ENCODE measurements at places on chromosomes 3 and 15.
A peak's percentile ranks its signal among the peaks of the same experiment; 100 is the strongest.

DNA sequence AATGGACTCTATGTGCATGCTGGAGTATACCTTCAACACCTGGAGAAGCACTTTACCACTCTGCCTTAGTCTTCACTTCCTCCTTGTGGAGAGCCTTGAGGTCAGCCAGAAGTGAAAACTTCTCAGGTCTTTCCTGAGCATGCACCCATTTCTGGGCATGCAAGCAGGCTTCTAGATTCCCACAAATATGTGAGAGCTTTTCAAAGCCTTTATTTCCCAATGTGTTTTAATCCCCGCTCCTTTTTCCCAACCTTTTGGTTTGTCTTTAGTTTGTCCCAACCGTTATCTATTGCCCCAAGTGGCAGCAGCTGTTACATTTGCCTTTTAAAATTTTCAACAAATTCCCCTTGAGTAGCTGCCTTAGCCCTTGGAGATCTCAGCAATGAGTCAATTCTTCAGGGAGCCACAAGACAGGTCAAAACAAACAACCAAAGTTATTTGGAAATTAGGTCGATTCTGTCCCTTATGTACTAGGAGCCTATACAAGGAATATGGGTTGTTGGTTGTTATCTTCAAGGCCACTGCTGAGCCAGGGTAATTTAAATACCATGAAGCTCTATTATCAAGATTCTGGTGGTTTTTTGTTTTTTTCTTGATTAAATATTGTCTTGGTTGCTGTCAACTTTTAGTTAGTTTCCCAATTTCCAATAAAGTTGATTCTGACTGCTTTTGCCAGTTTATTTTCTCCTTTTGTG is 44.4 kb downstream of the LSM3 start:
- DNase-seq, result no peak

- DNase-seq, result peak; percentile 54
These were observed 408.9 kb upstream of the THBS1 start for GRCh38 chr15:39171944-39172368.

DNA sequence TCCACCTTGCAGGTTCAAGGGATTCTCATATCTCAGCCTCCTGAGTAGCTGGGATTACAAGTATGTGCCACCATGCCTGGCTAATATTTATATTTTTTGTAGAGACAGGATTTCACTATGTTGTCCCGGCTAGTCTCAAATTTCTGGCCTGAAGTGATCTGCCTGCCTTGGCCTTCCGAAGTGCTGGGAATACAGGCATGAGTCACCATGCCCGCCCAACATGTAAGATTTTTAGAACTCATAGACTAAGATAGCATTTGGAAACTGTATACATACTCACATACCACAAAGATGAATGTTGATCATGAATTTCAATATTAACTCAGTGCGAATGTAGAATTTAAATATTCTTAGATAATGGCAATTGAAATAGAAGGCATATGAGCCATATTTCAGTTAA is 718.9 kb downstream of the NLGN1 start:
- no peak for DNase-seq

- no peak for DNase-seq
These were observed 383.7 kb downstream of the MAGI1 start for GRCh38 chr3:65655061-65655460.

- DNase-seq, result peak; percentile 21
These were observed 97.2 kb downstream of the LRTM1 start for GRCh38 chr3:54830658-54831057.

GRCh38 chr15:78343276-78344060 is 3.3 kb downstream of the CRABP1 start:
- DNase-seq, result no peak

- no peak for DNase-seq
These were observed 75.6 kb downstream of the LINGO1 start for GRCh38 chr15:77557144-77557543.

DNA sequence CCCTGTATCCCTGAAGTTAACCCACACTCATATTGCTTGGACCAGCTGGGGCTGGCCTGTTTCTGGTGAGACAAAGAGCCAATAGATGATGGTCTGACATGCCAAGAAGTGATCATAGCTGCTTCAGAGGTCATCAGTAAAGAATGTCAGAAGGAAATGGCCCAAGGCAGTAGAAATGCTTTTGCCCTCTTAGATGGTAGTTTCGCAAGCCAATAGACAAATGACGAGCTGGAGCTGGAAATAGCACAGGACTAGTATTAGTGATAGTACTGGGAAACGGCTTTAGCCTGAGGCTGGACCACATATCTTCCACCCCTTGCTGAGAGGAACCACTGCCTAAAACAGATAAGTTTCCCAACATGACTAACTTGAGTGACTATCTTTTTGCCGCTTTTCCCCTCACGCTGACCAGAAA is 176.1 kb upstream of the THBS1 start:
- DNase-seq, result no peak

GRCh38 chr3:170092907-170093306 is 55.1 kb downstream of the GPR160 start:
- no peak for DNase-seq

DNA sequence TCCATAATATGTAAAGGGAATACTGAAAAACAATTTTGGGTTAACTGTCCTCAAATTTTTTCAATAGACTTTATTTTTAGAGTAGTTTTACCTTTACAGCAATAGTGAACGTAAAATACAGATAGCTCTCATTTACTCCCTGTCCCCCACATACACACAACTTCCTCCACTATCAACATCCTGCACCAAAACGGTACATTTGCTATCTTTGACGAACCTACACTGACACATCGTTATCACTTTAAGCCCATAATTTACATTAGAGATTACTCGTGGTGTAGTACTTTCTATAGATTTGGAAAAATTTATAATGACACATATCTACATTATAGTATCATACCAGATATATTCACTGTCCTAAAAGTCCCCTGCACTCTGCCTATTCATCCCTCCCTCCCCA is 16.9 kb upstream of the P2RY1 start:
- no peak for DNase-seq

GRCh38 chr3:135514060-135514448 is 451.5 kb upstream of the PPP2R3A start:
- DNase-seq, result no peak

DNA sequence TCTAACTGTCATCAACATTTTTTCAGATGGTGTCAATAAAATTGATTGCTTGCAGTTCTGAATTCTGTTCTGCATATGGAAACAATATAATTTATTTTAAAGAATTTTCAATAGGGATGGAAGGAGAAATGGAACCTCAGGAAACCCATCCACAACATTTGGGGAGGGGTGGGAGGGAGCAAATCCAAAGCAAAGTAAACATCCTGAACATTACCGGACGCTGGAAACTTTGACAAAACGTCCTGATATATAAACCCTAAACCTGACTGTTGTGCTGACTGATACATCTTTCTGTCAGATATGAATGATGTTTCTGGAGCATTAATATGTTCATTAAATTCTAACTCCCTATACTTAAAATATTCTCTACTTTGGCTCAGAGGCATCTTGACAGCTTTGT is 479.0 kb downstream of the FOXP1 start:
- DNase-seq, result no peak

DNA sequence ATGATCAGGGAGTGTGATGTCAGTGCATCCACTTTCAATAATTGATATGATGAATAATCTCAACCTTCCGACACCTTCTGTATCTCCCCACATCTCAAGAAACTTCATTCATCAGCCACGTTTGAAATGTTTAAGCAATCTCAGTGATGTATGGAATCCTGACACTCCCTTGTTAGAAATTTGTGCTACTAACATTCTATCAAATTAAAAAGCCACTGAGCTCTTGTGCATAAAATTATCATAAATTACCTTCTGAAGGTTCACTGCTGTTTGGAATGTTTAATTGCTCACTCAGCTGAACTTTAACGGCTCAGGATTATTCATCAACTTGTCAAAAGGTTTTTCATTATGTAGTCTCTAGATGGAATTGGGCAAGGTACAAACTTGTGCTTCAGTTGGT is 108.4 kb upstream of the DPH6 start:
- DNase-seq, result no peak

DNA sequence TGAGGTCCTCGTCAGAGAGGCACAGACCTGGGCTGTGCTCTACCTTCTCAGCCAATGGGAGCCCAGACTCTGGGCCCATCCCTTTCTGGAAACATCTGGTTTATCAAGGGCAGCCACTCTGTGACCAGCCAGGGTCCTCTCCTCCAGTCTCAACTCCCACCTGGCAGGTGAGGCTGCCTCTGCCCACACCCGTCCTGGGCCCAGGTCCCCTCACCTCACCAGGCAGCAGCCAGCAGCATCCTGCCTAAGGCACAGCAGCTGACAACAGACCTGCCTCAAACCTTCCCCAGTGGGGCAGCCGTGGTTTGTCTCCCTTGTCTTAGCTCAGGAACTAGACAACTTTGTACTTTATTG is 8.7 kb upstream of the VIPR1 start:
- DNase-seq, result no peak

DNA sequence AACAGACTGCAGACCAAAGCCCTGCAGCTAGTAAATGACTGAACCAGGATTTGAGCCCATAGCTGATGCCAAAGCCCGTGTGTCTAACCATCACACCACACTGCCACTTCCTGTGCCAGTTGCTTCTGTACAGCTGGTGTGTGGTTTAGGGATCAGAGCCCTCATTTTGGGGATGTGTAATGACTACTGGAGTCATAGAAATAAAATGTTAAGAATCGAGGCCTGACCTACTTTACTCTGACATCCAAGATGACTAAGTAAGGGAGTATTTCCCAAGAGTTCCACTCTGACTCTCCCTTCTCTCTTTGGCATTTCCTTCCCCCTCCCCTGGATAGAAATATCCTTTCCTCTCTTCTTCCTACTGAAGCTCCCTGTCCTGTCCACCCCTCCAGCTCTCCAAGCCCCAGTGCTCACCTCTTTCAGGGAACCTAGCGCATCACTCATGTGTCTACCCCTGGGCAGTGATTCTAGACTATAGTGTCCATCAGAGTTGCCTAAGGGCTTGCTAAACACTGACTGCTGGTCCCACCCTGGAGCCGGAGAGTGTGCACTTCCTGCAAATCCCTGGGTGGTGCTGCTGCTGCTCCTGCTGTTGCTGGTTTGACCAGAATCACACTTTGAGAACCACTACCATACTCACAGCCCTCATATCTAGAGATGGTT is 53.8 kb downstream of the MGLL start:
- DNase-seq, result no peak

GRCh38 chr15:33445984-33446383 is 135.2 kb downstream of the RYR3 start:
- no peak for DNase-seq
